Left ventricle myocardium superior (tissue), 1 donor: ENCODE measurements at places on chromosomes 12 and 14.

GRCh38 chr14:64476438-64476837 lies 11.1 kb downstream of the AKAP5 start:
- no peak for DNase-seq

GRCh38 chr12:123120452-123121166 lies 30.3 kb downstream of the PITPNM2 start:
- DNase-seq = peak; percentile 51

DNA sequence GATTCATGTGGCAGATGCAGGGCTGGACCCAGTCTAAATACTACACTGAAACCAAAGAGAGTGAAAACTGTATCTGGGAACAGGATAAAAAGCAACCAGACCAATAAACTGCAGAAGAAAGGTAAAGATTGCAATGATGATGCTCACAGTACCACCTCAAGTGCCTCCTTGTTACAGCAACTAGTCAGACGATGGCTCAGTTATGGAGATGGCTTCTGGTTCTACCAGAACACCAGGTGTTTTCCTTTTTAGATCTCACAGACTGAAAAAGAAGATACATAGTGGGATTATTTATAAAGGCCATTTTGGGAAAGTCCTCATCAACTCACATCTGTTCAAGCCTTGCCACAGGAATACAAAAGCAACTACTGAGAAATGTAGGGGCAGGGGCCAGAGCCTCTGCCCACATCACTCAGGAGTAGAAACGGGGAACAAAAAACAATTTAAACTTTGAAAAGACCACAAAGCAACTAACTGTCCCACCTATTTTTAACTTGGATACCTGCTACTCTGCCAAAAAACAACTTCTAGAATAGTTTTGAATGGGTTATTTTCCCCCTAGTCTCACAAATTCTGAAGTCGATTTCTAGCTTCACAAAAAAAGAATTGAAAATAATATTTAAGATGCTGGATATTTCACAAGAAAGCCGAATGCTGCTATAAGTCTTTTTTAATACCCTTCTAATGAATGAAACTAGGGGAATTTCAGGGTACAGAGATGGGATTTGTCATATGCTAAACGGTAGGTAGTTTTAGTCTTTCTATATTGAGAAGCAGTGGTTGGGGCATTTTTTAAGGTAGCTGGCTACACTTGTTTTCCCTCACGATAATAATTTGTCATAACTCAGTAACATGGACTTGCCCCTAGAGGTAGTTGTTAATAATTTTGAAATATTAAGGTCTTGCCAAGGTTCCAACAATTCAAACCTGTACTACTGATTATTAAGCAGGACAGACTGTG lies 197.2 kb upstream of the TMPO start:
- DNase-seq = no peak

DNA sequence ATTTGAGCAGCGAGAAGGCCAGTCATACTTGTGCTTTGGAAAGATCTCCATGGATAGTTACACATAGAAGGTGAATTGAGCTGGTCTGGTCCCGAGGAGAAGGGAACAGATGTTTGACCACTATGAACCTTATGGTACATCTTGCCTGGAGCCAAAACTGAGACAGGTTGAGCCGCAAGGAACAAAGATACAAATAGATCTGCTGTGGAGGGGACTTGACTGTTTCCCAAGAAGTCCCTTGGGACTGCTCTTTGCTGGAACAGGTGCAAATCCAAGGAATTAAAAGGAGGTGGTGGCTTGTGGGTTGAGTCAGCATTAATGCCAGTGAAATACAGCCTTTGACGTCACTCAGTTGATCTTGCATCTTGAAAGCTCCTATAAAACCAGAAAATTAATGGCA lies 68.8 kb upstream of the PRIMA1 start:
- no peak for DNase-seq

DNA sequence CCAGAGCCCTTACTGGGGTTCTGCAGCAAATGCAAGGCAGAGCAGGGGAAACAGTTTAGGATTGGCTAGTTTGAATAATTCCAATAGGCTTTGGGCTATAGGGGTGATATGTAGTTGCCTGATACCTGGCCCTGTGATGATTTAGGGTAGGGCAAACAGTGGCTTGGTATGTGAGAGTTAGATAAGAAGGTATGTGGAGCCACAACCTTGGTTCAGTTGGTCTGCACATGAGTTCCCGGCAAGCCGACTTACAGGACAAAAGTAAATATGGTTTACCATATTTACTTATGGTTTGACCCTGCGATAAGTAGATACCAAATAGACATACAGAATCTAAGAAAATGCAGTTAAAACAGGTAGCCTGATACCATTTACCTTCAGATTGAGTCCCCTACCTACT lies 8.3 kb upstream of the CAPRIN2 start:
- no peak for DNase-seq

DNA sequence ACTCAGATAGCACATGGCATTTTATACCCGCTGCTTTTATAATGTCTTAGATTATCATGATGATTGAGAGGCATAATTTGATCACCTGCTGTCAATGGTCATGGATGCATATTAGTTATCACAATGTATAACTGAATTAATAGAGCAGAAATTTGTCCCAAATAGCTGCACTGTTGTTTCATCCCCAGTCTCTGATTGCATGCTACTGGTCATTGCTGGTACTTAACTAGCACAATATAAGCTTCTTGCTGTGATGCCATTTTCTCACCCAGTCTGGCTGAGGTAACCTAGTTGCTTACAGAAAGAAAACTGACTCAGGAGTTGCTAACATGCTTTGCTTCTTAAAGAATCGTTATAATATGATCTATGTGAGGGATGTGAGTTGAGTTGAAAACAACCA lies 76.8 kb upstream of the PLEKHA5 start:
- DNase-seq = no peak

DNA sequence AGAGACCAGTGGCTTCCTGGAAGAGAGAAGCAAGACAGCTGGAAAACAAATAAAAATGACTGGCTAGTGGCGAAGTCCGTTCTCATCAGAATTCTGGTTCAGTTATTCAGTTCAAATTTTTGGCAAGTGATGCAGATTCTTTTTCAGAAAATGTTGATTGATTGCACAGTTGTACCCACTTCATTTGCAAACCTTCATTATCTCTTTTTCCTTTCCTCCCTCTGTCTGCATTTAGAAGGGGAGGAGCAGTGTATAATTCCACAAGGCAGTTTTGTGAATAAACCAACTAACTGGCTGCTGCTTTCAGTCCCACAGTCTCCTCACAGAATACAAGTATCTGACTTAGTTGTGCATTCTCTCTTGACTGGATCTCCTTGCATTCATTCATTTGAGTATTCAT lies 417.5 kb downstream of the NPAS3 start:
- DNase-seq = no peak

- no peak for DNase-seq
These were observed 514.1 kb downstream of the ETNK1 start for GRCh38 chr12:23139026-23139425.

DNA sequence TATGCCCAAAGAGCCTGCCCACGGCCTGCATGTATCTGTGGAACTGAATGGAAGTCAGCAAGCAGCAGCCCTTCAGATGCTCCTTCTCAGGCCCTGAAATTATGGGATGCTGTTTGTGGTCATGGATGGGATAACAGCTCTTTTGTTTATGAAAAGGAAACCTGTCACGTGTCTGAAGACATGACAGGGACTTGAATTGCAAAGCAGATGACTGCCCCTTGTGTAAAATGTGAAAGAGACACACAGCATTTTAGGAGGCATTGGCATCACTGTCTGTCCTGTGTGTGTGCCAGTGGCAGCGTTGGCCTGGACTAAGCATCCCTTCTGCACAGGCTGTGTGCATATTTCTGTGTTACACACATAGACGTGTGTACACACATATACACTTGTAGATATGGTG lies 192.1 kb downstream of the VRK1 start:
- DNase-seq = no peak

GRCh38 chr14:94923786-94924185 lies 153.9 kb upstream of the GSC start:
- DNase-seq = no peak

DNA sequence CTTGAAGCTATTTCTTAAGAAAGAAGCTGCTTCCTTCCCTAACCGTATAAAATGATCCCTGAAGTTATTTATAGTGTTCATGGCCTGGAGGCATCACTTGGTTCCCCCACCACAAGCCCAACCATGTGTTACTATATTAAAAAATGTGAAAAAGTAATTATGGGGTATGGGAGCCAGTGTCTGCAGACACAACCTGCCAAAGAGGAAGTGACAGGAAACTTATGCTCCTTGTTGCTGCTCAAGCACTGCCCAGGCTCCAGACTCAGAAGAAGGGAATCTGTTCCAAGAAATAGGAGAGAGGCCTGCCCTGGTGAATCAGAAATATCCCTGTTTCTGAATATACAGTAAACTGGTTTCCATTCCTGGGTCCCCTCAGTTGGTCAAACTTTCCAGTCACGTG lies 217.2 kb upstream of the BMP4 start:
- no peak for DNase-seq

DNA sequence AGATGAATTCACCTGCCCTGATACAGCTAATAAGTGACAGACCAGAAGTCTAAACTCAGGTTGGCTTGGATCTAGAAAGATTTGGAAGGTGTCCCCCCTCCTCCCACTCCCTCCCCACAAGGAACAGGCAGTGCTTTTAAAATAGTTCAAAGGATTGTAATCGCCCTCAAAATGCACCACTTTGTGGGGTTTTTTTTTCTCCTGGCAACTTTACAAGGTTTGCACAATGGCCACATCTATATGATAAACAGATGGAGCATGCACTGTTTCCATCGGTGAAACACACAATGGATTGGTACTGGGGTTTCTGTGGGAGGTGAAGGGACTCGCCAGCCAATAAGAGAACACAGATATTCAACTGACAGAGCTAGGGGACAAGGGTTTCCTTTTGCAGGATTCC lies 137.4 kb downstream of the LLPH start:
- DNase-seq = no peak

DNA sequence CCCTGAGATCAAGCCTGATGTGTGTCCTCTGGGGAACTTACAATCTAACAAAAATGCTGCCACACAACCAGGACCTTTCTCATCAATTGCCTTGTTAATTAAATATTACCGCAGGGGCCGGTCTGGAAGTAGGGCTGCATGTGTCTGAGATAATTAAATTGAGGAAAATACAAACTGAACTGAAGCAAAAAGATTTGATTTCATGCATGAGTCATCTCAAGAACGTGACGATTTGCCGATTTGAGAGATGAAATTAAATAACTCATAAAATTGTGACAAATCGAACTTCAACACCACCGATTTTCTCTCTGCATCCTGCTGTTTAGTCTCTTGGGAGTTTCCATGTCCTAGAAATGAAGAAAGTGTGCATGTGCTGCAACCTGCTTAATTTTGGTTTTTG lies 94.6 kb upstream of the DAAM1 start:
- DNase-seq = no peak

DNA sequence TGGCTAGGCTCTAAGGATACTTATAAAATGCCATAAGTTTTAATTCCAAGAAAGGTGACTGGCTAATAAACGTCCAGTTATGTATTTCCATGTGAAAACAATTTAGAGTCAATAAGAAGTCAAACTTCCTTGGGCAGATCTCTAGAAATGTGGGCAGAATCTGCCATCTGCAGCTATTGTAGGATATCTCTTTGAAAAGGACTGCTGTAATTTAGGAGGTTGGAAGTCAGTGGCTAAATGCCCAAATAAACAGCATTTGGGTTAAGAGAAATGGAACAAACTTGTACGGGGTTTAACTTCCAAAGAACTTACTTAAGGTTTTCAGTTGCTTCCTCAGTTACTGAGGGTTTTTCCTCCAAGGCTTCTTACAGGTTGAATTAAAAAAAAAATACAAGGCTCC lies 121.6 kb downstream of the FIGNL2 start:
- no peak for DNase-seq
